ENCODE measurements at places on chromosomes 5 and 9. TPM values are rescaled to one million over a fixed set of nuclear protein-coding genes. Genes with fewer than 3 reads are reported as not detected.

- no peak for DNase-seq
These were observed 142.6 kb upstream of the FST start for GRCh38 chr5:53337827-53338226.

The DND1 gene
- 0.69 TPM for total RNA-seq

DNA sequence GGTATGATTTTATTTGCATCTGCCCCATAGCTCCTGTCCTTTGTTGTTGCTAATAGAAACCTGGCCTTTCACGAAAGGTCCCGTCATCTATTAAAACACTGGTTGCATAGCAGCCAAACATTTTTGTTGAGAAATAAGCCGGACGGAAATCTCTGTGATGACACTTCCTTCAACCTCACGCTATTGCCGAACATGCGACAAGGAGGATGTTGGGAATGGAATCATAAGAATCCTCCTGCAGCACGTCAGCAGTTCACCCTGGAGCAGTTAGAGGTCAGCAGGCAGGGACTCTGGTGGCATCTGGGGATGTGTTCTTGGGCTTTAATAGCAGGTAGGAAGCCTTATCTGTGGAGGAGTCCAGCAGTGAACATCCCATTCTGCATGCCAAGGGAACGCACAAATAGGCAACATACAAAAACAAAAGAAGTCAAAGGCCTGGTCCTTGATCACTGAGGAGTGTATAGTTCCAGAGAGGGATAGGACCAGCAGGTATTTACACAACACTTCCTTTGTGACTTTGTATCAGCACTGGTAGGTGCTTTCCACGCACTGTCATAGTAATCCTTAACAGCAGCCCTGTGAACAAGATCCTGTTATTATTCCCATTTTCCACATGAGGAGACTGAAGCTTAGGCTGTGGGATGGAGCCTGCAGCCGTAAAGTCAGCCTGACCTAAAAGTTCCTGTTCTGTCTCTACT, 33.4 kb downstream of the ARHGAP26 start:
- DNase-seq, result no peak

The FAXDC2 gene
- total RNA-seq, result 0.12 TPM

- DNase-seq, result no peak
These were observed 8.4 kb downstream of the LHX3 start for GRCh38 chr9:136196404-136197083.

The IL31RA gene
- total RNA-seq, result 12.4 TPM

- DNase-seq, result peak; percentile 19
These were observed 52.1 kb downstream of the PPARGC1B start for GRCh38 chr5:149782018-149782894.

DNA sequence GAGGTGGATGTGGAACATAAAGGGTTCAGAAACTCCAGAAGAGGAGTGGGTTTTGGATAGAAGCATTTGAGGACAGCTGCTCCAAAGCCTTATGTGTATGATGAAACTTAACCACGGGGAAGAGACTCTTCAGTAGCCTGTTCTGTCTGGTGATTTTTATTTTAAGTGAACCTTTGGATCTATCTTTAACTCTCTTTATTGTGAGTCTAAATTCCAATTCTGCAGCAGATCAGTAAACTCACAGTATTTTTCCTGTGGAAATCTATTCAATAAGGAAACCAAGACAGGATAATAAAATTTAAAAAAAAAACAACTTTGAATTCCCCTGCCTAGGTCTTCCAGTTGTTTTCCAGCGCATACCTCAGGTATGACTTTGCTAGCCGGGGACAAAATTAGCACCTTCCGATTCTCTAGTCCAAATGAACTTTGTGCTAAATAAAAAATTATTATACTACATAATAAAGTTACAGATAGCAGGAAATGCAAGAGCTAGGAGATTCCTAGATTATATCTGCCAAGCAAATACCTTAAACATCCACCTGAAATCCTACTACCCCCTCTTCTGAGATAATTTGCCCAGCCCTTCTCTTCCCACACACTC, 101.9 kb downstream of the NLN start:
- DNase-seq, result no peak

GRCh38 chr5:16508730-16509531, 43.3 kb upstream of the ZNF622 start:
- peak; percentile 61 for DNase-seq

DNA sequence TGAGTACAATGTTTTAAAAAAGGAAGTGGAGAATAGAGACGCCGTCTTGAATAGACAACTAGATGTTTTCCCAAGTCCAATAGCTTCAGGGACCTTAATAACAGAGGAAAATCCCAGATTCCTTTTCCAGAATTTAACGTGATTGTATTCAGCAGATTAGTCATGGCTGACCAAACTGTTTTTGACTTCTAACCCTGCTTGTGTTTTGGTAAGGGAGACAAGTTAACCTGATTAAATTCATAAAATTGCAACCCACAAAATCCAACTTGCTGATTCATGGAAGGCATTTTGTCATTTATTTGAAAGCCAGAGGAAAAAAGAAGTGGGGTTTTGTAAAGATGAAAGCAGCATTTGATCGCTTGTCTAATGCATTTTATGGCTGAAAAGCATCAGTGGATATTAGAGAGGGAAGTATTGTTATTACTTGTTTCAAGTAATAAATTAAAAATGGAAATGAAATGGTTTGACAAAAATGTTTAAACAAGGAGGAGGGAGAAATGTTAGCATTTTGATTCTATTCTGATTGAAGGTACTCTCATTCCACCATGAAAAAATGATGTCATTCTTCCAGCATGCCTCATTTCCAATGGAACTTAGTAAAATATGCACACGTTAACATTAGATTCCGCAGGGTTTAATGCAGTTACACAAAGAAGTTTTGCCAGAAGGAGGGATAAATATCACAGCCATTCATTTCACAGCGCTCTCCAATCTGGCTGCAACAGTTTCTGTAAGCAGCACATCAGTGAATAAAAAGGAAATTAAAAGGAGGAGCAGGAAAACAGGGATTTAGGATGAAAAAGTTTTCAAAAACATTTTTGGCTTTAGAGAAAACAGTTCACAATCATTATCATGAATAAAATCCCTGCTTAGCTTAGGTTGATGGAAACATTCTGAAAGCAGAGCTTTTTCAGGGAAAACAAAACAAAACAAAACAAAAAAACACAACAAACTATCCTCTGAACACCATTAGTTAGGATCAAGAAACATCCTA, 314.7 kb downstream of the PRR16 start:
- DNase-seq, result peak; percentile 45

The OBP2B gene
- not detected for total RNA-seq

DNA sequence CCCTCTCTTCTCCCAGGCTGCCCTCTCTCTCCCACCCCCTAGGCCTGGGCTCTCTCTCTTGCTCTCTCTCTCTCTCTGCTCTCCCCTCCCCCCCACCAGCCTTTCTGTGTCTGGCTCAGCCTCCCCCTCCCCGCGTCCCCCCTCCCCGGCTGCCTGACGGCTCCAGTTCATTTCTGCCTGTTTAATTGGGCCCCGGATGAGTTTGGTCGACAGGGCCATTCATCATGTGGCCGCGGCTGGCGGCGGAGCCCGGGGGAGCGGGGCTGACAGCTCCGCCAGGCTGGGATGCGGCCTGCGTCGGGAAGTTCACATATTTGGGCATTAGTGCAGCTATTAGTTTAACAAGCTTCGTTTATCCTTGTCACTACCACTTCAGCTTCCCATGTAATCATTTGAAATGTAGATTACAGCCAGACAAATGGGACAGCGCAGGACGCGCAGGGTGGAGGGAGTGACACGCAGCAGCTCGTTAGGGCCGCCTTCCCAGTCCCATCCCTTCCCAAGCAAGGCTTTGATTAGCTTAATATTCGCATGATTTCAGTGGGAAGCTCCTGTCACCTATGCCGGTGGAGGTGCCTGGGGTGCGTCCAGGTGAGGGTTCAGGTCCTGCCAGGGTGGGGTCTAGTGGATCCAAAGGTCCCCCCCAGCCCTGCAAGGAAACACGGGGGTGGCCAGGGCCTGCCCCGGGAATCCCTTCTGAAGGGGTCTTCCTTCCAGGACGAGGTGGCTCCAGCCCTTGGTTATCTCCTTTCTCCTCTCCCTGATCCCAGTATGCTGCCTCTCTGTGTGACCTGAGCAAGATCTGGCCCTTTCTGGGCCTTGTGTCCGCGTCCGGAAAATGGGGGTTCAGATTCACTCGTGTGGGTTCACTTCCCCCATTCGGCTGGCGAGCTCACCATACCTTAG, 214.8 kb downstream of the PAX5 start:
- no peak for DNase-seq

The POLR3G gene
- 20.7 TPM for total RNA-seq

DNA sequence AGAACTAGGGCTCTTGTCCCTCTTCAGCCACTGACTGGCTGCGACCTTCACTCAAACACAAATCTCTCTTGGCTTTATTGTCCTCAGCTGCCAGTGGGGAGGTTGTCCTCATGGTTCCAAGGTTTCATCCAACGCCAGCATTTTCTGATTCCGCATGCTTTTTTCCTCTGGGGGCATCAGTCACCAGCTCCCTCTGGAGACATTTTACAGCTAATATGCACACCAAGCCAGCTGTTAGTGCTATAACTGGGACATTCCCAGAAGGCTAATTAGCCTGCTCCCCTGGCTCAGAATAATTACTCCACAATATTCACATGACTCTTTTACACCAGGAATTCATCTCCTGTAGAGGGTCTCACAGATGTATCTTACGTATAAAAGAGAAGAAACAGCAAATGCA, 193.6 kb upstream of the ANKRD55 start:
- DNase-seq, result no peak

DNA sequence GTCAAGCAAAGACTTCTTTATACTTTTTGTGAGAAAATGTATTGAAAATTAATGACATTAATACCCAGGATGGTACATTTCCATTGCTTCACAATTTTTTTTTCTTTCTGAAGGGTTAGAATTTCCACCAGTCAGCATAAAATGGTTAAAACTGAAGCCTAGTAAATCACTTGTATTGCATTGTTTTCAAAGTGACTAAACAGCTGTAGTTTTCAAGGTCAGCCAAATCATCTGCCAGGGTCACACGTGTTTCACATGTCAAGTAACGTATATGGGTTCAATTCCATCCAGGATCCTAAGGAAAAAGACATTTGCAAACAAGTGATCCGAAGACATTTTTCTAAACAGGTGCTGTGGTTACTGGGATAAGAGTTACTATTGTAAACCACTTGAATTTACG, 574.2 kb downstream of the RAB3C start:
- DNase-seq, result no peak

DNA sequence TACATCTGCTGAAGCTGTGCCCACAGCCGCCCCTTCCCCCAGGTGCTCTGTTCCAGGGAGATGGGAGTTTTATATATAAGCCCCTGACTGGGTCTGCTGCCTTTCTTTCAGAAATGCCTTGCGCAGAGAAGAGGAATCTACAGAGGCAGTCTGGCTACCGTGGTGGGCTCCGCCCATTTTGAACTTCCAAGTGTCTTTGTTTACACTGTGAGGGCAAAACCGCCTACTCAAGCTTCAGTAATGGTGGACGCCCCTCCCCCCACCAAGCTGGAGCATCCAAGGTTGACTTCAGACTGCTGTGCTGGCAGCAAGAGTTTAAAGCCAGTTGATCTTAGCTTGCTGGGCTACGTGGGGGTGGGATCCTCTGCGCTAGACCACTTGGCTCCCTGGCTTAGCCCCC, 41.3 kb downstream of the RANBP17 start:
- DNase-seq, result peak; percentile 13

GRCh38 chr5:10719965-10720364, 41.1 kb downstream of the DAP start:
- peak; percentile 82 for DNase-seq

The GABBR2 gene
- 1.5 TPM for total RNA-seq

DNA sequence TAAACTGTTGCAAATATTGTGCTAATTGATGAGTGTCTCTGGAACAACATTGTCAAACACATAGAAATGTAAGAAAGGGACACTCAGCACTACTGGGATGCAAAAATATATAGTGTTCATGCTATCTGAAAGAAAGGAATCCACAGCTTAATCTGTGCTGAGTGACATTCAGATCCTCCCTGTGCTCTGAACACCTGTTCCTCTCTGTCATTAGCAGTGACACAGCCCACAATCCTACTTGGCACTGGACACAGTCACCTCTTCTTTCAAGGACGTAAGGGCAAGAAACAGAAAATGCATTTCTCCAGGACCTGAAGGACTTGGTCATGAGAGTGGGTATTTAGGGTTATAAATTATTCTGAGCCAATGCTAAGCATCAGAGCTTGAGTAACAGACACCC, 121.4 kb upstream of the SV2C start:
- DNase-seq, result no peak

The COL5A1 gene
- 135 TPM for total RNA-seq

- DNase-seq, result no peak
These were observed 56.9 kb upstream of the SARDH start for GRCh38 chr9:133795049-133795448.

GRCh38 chr5:178198706-178199105, 5.6 kb upstream of the HNRNPAB start:
- no peak for DNase-seq

The COL23A1 gene
- total RNA-seq, result 21.7 TPM

The GFRA3 gene
- not detected for total RNA-seq

DNA sequence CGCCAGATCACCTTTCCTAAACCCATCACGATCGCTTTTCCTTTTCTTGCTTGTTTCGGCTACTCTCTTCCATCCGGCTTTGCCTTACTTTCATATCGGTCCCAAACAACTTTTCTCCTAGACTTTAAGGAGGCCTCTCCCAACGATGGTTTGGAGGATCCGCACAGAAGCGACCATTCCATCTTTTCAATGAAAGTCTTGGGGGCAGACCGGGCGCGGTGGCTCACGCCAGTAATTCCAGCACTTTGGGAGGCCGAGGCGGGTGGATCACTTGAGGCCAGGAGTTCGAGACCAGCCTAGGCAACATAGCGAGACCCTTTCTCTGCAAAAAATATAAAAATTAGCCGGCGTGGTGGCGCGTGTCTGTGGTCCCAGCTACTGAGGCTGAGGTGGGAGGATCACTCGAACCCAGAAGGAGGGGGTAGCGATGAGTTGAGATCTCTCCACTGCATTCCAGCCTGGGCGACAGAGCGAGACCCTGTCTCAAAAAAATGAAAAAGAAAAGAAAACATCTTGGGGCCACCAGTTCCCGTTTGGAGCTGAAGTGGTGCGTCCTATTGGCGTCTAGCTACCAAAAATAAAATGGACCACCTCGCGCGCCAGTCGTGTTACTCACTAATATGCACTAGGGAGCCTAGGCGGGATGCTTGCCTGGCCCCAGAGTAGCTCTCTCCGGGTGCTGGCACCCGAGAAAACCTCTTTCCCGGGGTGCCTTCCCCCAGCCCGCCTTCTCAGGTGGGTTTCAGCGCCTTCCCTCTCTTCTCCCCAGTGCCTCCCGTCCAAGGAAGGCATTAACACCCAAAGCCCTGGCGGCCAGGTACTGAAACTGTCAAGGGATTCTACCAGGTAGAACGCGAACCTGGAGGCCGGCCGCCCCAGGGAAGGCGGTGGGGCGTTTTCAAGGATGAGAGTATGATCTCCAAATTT, 800 bp upstream of the AP3B1 start:
- DNase-seq, result peak; percentile 26

The NCS1 gene
- total RNA-seq, result 49.6 TPM

GRCh38 chr5:112918679-112919078, 3.3 kb downstream of the REEP5 start:
- DNase-seq, result no peak

DNA sequence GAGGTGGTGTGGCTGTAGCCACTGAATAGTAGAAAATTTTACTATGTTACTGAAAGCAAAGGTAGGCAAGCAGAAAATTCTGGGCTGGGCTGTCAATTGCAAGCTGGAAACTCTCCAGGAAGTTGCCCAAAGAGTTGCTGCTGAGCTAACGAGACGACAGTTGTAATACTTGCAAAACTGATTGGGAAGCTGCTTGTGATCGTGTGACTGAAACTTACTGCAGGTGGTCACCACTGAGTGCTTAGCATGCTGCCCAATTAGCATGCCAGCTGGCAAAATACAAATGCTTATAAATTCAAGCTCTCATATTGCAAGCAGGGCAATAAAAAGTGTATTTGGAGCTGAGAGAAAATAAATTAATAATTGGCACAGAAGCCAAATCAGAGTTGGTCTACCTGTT, 758.5 kb upstream of the EDIL3 start:
- DNase-seq, result no peak

- no peak for DNase-seq
These were observed 28.4 kb upstream of the PITX1 start for GRCh38 chr5:135062216-135063055.

Measured in Daoy (cell line).